ENCODE measurements at places on chromosomes 6 and 20.

GRCh38 chr20:57612916-57613315, 7.3 kb downstream of the ZBP1 start:
- DNase-seq, result no peak

GRCh38 chr6:92354270-92354829, 1065.0 kb downstream of the EPHA7 start:
- no peak for DNase-seq

GRCh38 chr20:14199111-14199510, 138.3 kb downstream of the FLRT3 start:
- DNase-seq, result no peak

DNA sequence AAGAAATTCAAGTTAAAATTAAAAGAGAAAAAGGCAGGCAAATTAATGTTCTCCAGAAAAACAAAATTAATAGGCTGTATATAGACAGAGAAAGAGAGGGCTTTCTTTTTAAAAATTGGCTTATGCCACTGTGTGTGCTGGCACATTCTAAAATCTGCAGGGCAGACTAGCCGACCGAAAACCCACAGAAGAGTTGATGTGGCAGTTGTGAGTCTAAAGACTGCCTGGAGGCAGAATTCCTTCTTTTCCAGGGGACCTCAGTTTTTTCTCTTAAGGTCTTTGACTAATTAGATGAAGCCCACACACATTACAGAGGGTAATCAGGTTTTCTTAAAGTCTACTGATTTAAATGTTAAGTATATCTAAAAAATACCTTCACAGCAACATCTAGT, 85.7 kb downstream of the GJA1 start:
- no peak for DNase-seq

GRCh38 chr6:119129148-119129967, 50.9 kb upstream of the FAM184A start:
- DNase-seq, result peak; percentile 31

DNA sequence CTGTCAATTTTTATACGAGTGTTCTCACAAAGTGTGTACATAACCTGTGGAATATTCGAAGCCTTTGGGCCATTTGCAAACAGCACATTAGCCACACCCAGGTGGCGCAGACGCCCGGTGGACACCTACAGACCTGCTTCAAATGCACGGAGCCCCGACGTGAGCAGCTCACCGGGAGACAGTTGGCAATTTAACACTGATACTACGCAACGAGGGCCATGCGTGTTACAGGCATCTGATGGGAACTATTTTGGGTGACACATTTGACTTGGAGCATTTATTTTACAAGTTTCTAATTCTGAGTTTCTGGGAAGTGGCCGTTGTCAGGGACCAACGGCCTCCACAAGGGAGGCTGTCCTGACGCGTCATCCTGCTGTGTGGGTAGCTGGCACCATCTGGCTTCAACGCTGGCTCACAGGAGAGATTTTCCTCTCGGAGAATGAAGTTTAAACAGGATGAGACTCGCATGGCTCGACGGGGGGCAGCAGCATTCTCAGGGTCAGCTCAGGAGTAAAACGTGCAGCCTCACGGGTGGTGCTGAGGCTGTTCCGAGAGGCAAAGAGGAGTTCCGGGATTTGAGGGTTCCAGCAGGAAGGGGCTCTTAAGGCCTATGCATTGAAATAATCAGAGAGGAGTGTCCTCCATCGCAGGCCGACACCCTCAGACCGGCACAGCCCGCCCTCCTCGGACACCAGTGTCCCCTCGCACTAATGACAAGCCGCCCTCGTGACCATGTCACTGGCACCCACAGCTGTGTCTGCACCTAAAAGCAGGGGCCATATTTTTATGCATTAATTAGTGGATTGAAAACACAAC, 207.4 kb downstream of the DLL1 start:
- DNase-seq, result no peak

Measured in NCI-H2107 (cell line).